ENCODE measurements at places on chromosomes 5 and 9. TPM values are rescaled to one million over a fixed set of nuclear protein-coding genes. Genes with fewer than 3 reads are reported as not detected.

The TMCO6 gene
- 87.3 TPM for total RNA-seq

The SLC25A2 gene
- total RNA-seq: not detected

The LCN1 gene
- not detected for total RNA-seq

The F2RL1 gene
- 0.30 TPM for total RNA-seq

The GPR150 gene
- total RNA-seq: 2.3 TPM

The ST8SIA4 gene
- 3.8 TPM for total RNA-seq

The SPATA6L gene
- 3.1 TPM for total RNA-seq

The INSL6 gene
- total RNA-seq: not detected

The TAS2R1 gene
- not detected for total RNA-seq

The C7 gene
- total RNA-seq: 111 TPM

The MEF2C gene
- 32.8 TPM for total RNA-seq

The JADE2 gene
- 68.7 TPM for total RNA-seq

DNA sequence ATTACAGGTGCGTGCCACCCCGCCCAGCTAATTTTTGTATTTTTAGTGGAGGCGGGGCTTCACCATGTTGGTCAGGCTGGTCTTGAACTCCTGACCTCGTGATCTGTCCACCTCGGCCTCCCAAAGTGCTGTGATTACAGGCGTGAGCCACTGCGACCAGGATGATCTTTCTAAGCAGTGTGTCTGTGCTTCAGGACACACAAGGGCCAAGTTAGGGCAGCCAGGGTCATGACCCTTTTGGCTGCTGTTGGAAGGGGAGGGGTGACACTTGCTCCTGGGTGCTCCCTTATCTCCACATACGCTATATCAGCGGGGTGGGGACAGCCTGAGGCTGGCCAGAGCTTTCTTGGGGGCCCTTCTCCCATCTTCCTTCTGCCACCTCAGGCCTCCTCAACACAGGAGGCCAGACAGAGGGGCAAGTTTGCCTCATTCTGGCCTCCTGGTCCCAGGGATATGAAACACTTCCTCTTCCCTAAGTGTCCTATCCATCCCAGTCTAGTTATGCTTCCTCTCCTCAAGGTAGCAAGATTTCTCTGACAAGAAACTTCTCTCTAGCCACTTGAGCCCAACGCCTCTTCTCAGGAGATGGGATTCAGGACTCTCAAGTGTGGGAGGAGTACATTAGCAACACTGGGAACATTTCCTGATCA, 1.9 kb upstream of the ZNF79 start:
- DNase-seq: no peak
- peak overlapping the region; percentile 24 for H3K27ac ChIP-seq

DNA sequence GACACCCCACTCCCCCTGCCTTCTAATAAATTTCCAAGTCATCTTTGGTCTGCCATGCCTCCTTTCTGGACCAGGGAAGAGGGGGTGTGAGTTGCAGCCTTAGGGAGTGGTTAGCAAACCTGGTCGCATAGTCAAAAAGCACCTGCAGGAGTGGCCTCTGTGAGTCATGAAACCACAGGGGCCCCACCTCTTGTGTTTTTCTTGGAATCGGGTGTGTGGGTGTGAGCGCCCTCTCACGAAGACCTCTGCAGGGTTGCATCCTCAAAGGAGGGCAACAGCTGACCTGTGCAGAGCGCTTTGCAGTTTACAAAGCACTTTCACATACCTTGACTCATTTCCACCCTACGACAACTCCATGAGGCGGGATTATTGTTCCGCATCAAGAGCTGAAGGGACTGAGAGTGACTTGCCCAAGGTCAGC, 36.8 kb upstream of the TEX48 start:
- H3K4me1 ChIP-seq: no peaks in the 10 kb centered on the region
- no peaks in the 10 kb centered on the region for H3K36me3 ChIP-seq
- H3K4me3 ChIP-seq: no peak overlapping the region
- no peak for DNase-seq

- no peaks in the 10 kb centered on the region for H3K36me3 ChIP-seq
- no peak overlapping the region for H3K27ac ChIP-seq
- H3K27me3 ChIP-seq: no peaks in the 10 kb centered on the region
- no peak overlapping the region for H3K4me3 ChIP-seq
- H3K4me1 ChIP-seq: no peaks in the 10 kb centered on the region
- no peak for DNase-seq
Measured at GRCh38 chr9:78898234-78898633, 601.3 kb downstream of the PSAT1 start.

GRCh38 chr5:132363431-132364112, 5.9 kb upstream of the SLC22A5 start:
- no peaks in the 10 kb centered on the region for H3K36me3 ChIP-seq
- no peaks in the 10 kb centered on the region for H3K4me1 ChIP-seq
- no peaks in the 10 kb centered on the region for H3K27me3 ChIP-seq
- H3K4me3 ChIP-seq: no peak overlapping the region

DNA sequence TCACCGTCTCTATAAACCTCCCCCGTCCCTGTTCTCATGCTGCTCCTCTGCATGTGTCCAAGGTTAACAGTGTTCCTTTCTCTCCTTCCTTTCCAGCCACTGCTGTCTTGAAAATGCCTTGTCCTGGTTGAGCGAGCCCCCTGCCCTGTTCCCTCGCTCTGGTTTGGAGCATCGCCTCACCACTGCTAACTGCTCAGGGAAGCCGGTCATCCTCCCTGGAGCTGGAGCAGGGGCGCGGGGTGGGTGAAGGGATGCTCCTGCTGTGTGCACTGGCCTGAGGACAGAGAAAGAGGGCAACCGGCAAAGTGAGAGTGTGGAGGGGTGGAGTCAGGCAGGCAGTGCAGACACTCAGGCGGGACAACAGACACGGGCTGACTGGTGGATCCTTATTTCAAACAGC, 19.4 kb downstream of the UBE2QL1 start:
- H3K4me1 ChIP-seq: no peaks in the 10 kb centered on the region
- H3K27me3 ChIP-seq: no peaks in the 10 kb centered on the region
- no peaks in the 10 kb centered on the region for H3K36me3 ChIP-seq

DNA sequence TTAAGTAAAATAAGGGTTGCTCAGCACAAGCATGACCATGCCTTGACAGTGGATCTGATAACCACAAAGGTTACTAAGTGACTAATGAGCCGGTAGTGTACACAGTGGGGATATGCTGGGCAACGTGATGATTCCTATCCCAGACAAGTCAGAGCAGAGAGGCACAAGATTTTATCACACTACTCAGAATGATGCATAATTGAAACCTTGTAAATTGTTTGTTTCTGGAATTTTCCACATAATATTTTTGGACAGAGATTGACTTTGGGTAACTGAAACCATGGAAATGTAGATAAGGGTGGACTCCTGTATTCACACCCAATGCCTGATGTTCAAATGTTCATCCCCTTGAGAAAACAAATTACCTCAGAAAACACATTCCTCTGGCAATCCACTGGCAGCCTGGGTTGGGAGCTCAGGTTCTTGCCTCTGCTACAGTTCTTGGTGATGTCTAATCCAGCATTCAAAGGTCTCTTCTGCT, 16.2 kb upstream of the ERAP1 start:
- no peaks in the 10 kb centered on the region for H3K4me1 ChIP-seq
- H3K27me3 ChIP-seq: no peaks in the 10 kb centered on the region
- H3K36me3 ChIP-seq: no peaks in the 10 kb centered on the region

GRCh38 chr9:132728071-132728470, 57.8 kb downstream of the GTF3C4 start:
- peaks cover 9% of the 10 kb centered on the region for H3K36me3 ChIP-seq
- no peak overlapping the region for H3K27ac ChIP-seq
- H3K27me3 ChIP-seq: no peaks in the 10 kb centered on the region
- no peaks in the 10 kb centered on the region for H3K4me1 ChIP-seq
- no peak overlapping the region for H3K4me3 ChIP-seq

- H3K27ac ChIP-seq: no peak overlapping the region
- no peak overlapping the region for H3K4me3 ChIP-seq
- H3K4me1 ChIP-seq: no peaks in the 10 kb centered on the region
- H3K36me3 ChIP-seq: peaks cover 4% of the 10 kb centered on the region
Measured at GRCh38 chr5:90506221-90506620, 23.2 kb downstream of the LYSMD3 start.

DNA sequence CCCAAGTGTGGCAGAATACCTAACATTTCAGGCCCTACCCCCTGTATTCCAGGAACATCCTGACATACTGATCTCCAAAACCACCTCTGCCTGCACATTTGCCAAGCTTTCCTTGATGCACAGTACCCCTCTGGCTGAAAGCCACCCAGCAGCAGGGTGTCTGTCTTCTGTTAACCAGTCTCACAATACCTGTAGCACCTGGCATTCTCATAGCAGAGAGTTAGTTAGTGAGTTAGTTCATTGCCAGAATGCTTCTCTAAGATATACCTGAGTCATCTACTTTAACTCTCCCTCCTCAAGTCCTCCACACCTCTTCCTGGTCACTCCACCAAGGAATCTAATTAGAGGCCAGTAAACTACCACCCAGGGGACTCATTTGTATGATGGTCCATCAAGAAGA, 46.1 kb upstream of the IL7R start:
- no peaks in the 10 kb centered on the region for H3K36me3 ChIP-seq
- no peaks in the 10 kb centered on the region for H3K4me1 ChIP-seq
- no peak overlapping the region for H3K27ac ChIP-seq
- no peaks in the 10 kb centered on the region for H3K27me3 ChIP-seq
- no peak for DNase-seq

GRCh38 chr5:129372025-129372424, 88.1 kb upstream of the ADAMTS19 start:
- H3K4me3 ChIP-seq: no peak overlapping the region
- H3K4me1 ChIP-seq: no peaks in the 10 kb centered on the region
- no peak overlapping the region for H3K27ac ChIP-seq

- no peak overlapping the region for H3K4me3 ChIP-seq
- H3K27me3 ChIP-seq: no peaks in the 10 kb centered on the region
- no peaks in the 10 kb centered on the region for H3K36me3 ChIP-seq
- H3K27ac ChIP-seq: no peak overlapping the region
- no peak for DNase-seq
Measured at GRCh38 chr5:168054091-168054490, 237.4 kb upstream of the WWC1 start.

GRCh38 chr5:160333721-160334120, 21.4 kb upstream of the CCNJL start:
- H3K4me1 ChIP-seq: no peaks in the 10 kb centered on the region
- DNase-seq: no peak
- no peak overlapping the region for H3K27ac ChIP-seq

DNA sequence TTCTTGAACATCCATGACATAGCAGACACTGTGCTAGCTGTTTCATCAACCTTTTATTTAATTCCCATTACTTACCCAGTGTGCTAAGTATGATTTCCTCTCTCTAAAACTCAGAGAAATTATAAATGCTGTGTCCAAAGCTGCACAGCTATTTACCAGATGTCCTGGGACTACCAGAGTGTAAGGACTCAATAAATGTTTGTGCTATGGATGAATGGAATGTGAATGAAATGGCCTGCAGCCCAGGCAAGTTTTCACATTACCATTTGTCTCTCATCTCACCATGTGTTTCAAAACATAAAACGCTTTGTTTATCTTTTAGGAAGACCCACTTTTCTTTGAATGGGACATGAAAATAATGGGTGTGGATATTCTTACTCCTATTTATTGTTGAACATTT, 96.2 kb downstream of the ARHGEF28 start:
- H3K4me1 ChIP-seq: peaks cover 19% of the 10 kb centered on the region
- H3K4me3 ChIP-seq: no peak overlapping the region
- DNase-seq: no peak
- no peaks in the 10 kb centered on the region for H3K27me3 ChIP-seq
- peak overlapping the region; percentile 32 for H3K27ac ChIP-seq

DNA sequence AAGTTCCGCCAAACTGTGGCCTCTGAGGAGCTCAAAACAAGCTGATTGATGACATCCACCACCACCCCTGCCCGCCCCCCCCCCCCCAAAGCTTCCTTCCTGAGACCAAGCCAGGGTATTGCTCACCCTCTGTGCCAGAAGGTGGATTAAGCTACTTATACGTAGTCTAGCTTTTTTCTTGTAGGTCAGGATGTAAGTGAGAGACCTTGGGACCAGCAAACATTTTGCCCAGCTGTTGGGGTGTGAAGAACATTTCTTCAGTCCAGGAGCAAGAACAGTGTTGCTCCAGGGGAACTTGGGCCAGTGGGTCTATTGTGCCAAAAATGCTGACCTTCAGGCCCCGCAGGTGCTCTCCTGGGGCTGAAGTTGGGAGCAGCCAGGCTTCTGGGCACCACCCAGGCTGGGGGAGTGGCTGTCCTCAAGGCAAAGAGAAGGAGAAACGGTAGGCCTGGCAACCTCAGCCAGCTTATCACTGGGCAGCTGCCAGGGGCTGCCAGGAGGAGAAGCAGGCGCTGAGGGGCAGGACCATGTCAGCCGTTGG, 18.0 kb downstream of the NEURL1B start:
- no peaks in the 10 kb centered on the region for H3K36me3 ChIP-seq
- no peak overlapping the region for H3K4me3 ChIP-seq
- H3K4me1 ChIP-seq: peaks cover 44% of the 10 kb centered on the region
- H3K27me3 ChIP-seq: no peaks in the 10 kb centered on the region
- DNase-seq: no peak

GRCh38 chr9:128550770-128551656, 1.4 kb upstream of the SPTAN1 start:
- peak overlapping the region; percentile 93 for H3K27ac ChIP-seq
- H3K4me3 ChIP-seq: peak overlapping the region; percentile 93
- H3K36me3 ChIP-seq: no peaks in the 10 kb centered on the region
- H3K4me1 ChIP-seq: peaks cover 31% of the 10 kb centered on the region
- no peaks in the 10 kb centered on the region for H3K27me3 ChIP-seq

- no peaks in the 10 kb centered on the region for H3K27me3 ChIP-seq
- H3K4me3 ChIP-seq: no peak overlapping the region
- no peaks in the 10 kb centered on the region for H3K4me1 ChIP-seq
Measured at GRCh38 chr5:149256451-149256850, 15.2 kb upstream of the AFAP1L1 start.

DNA sequence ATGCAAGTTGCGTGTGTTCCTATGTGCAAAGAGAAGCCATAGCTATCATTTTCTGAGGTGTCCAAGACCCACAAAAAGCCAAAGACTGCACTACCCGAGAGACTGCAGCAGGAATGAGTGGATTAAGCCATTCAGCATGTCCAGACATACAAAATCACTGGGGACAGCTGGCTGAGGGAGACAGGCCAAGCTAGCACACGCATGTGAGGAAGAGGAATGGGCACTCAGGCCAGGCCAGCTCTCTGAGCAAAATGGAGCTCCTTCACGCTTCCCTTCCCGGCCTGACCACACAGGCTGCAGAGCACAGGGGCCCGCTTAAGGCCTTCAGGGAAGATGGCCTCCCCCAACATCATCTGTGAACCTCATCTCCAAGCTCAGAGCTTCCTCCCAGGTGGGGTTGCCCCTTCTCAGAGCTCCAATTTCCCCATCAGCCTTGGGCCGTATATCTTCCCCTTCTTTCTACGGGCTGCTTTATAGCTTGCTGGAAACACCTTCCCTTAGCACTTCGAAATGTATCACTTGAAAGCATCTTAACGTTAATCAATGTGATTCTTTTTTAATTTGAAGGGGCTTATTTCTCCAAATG, 8.4 kb downstream of the DCANP1 start:
- no peaks in the 10 kb centered on the region for H3K36me3 ChIP-seq
- H3K4me3 ChIP-seq: no peak overlapping the region
- DNase-seq: no peak
- no peaks in the 10 kb centered on the region for H3K27me3 ChIP-seq
- peak overlapping the region; percentile 57 for H3K27ac ChIP-seq
- no peaks in the 10 kb centered on the region for H3K4me1 ChIP-seq
